Hematopoietic multipotent progenitor cell treated with erythropoietin and hydrocortisone succinate and interleukin-3 and kit ligand, for 8 days (in vitro differentiated cells): ENCODE measurements at places on chromosomes 1 and 21.
A peak's percentile ranks its signal among the peaks of the same experiment; 100 is the strongest.

- DNase-seq = no peak
These were observed 33.9 kb downstream of the FAAP20 start for GRCh38 chr1:2160451-2161300.

- no peak for DNase-seq
These were observed 73.3 kb downstream of the IFI44 start for GRCh38 chr1:78722947-78723346.

- no peak for DNase-seq
These were observed 183.3 kb downstream of the PTGER3 start for GRCh38 chr1:70864302-70864701.

GRCh38 chr21:38761531-38761930 is 44.2 kb upstream of the ETS2 start:
- no peak for DNase-seq

DNA sequence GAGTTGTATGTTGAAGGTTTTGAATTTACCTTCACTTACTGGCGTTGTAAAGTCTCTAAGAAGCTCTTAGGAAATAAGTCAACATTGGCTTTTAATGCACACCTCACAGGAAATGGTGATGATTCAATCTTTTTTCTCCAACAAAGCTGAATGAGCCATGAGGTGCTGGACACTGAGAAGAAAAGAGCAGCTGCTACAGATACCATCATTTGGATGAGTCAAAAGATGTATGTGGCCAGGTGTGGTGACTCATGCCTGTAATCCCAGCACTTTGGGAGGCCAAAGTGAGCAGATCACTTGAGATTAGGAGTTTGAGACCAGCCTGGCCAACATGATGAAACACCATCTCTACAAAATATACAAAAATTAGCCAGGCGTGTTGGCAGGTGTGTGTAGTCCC is 3.3 kb upstream of the IL23R start:
- no peak for DNase-seq

DNA sequence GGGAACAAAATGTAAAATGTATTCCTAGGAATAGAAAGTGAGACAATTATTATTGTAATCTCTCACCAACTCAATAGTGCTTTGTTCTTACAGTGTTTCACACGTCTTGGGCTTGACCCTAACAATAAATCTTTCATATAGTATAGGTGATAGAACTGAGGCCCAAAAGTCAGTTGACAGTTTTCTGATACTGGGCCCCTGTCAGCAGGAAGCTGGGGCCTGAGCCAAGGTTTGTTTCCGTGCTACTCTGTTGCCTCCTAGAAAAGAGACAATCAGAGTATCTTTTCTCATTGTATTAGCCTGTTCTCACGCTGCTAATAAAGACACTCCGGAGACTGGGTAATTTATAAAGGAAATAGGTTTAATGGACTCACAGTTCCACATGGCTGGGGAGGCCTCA is 5.0 kb downstream of the RRP1B start:
- no peak for DNase-seq

DNA sequence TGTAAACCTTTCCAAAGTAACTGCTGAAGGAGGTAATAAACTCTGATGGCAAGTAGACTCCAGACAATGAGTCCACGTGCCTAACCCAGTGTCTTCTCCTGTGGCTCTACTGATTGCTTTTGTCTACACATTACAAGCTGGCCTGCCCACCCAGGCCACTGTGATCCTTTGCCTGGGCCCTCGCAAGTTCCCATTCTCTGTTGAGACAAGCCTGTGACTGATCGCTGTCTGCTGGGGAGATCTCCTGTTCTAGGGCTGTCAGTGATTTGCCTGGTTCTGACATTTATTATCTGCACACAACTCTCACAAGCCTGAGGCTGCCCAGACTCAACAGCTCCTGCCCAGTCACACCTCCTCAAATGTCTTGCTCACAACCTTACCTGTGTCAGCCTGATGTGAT is 81.4 kb downstream of the CYYR1 start:
- DNase-seq = no peak

DNA sequence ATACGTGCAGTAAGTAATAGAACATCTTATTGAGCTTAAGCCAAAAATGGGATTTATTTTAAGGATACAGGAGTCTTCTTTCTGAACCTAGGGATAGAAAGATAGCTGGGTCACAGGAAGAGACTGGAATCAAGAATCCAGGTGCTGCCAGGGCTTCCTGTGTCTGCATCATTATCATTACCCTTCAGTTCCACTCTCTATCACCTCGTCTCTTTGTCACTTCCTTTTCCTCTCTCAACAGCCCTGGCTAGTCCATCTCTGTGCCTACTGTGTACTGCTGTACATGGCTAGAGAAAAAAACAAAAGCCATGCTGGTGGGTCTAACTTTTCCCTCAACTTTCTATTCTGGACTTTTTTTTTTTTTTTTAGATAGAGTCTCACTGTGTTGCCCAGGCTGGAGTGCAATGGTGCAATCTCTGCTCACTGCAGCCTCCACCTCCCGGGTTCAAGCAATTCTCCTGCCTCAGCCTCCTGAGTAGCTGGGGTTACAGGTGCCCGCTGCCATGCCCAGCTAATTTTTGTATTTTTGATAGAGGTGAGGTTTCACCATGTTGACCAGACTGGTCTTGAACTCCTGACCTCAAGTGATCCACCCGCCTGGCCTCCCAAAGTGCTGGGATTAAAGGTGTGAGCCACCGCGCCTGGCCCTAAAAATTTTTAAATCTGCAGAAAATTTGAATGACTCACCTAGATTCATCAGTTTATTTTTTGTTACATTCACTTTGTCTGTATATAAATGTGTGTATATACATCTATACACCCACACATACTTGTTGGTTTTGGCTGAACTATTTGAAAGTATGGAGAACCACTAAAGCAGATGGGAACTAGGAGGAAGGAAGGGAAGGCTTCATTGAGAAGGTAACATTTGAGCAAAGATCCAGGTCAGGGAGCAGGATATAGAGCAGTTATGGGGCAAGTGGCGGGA is 31.9 kb downstream of the UBE4B start:
- no peak for DNase-seq

GRCh38 chr1:46547481-46548383 is 3.7 kb downstream of the KNCN start:
- DNase-seq = peak; percentile 72

GRCh38 chr1:113416496-113416895 is 26.2 kb downstream of the MAGI3 start:
- no peak for DNase-seq

DNA sequence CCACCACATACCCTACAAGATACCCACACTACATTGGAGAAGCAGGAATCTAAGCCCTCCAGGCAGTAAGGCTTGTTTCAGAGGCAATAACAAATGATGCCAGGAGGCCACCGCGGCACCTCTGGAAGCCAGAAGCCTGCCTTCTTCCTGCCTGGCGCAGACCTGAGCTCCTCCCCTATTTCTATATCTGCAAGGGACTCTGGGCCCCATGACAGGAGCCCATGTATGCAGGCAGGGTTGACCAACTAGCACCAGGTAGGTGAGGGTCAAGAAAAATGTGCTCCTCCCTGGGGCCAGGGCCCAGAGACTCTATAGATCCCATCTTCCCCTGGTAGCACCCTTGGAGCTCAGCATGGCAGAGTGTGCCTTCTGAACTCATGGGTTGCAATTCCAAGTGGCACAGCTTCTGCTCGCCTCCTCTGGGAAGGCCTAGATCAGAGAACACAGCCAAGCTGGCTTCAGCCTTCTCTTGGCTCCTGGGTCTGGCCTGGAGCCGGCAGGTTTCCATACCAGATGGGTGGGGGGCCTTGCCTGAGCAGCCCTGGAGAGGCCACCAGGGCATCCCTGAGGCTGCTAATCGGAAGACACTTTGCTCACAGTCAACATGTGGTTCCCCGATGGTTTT is 85.1 kb downstream of the STUM start:
- DNase-seq = no peak
